ENCODE measurements at places on chromosomes 7 and 10.
A peak's percentile ranks its signal among the peaks of the same experiment; 100 is the strongest.

- DNase-seq, result no peak
Measured at GRCh38 chr10:45071043-45071813, 70.5 kb downstream of the ZNF22 start.

DNA sequence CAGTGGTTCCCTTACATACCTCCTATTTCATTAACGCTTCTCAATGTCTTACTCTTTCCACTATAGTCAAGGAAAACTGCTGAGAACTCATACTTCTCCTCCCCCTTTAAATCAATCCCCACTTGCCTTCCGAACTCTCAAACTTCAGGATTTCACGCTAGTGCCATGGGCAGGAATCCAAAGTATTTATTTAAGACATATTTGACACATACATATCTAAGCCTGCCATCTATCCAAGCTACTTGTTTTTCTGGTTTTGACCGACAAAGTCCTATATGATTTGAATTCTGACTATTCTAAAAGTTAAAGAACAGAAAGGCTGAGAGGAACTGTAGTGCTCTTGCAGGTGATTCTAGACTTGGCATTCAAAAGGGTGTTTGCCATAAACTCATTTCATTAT lies 51.8 kb downstream of the CCDC6 start:
- no peak for DNase-seq

- DNase-seq, result no peak
Measured at GRCh38 chr7:35646289-35647023, 48.5 kb downstream of the HERPUD2 start.

- no peak for DNase-seq
Measured at GRCh38 chr7:37489703-37490102, 41.0 kb upstream of the ELMO1 start.

DNA sequence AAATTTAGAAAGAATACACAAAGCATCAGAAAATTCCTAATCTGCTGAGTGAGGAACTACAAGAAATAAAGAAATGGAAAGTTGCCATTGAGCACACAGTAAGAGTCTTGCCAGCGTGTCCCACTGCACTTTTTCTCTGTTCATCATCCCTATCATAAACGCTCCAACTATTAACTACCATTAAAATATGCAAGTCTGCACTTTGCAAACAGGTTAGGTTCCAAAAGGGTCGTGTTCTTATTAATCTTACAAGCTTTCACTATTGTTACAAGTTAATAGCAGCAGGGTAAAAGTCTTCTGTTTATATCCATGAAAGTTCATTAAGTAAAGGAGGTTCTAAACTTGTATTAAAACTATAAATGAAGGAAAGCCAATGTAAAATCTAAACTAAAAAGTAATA lies 5.2 kb upstream of the JMJD1C start:
- DNase-seq, result no peak

DNA sequence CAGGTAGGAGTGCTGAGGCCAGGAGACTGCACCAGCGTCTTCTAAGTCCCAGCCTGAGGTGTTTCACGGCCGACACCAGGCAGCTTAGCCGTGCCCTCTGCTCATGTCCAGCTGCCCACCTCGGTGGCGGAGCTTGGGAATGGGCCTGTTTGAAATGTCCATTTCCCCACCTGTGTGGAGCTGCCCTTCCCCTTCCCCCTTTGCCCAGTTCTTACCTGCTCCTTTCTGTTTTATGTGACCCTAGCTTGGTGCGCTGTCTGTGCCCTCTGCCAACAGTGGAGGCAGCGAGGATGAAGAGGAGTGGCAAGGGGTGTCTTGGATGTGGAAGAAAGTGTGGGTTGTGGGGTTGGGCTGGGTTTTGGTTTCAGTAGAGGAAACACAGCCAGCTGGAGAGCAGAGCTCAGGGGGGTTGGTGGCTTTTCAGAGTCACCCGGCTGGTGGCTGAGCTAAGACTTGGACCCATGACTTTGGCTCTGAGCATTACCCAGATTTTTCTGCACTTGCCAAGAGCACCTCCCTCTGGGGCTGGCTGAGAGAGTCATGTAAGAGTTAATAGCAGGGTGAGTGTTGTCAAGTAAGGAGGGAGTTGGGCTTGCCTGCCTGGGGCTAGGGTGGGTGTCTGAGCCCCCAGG lies 37.4 kb downstream of the GBX1 start:
- DNase-seq, result no peak

DNA sequence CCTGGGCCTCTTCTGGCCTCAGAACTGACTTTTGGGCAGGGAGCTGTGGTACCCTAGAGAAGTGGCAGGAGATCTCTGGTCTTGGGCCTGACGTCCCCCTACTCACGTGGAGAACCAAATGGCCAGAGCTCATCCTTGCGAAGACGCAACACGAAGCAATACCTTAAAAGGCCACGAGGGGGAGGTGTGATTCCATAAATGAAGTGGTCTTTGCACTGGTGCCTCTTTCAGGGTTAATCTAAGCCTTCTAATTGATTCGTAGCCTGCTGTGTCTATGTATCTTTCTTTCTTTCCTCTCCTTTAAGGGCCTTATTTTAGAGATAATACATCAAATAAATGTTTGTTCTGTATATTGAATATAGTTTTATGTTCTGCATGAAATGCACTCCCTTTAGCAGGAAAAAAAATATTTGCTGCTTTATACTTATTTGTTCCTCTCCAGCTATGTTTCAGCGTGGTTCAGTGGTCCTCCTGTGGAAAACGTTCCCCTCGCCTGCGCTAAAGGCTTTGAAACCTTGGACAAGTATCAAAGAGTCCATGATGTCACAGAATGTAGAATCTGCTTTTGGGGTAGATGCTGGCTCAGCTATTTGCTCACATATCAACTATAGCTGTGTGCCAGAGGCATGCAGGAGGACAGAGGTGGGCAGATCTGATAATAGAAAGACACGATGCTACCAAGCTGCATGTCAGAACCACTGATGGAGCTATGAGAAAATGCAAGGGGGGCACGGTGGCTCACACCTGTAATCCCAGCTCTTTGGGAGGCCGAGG lies 41.0 kb downstream of the STRA8 start:
- DNase-seq, result peak; percentile 60

DNA sequence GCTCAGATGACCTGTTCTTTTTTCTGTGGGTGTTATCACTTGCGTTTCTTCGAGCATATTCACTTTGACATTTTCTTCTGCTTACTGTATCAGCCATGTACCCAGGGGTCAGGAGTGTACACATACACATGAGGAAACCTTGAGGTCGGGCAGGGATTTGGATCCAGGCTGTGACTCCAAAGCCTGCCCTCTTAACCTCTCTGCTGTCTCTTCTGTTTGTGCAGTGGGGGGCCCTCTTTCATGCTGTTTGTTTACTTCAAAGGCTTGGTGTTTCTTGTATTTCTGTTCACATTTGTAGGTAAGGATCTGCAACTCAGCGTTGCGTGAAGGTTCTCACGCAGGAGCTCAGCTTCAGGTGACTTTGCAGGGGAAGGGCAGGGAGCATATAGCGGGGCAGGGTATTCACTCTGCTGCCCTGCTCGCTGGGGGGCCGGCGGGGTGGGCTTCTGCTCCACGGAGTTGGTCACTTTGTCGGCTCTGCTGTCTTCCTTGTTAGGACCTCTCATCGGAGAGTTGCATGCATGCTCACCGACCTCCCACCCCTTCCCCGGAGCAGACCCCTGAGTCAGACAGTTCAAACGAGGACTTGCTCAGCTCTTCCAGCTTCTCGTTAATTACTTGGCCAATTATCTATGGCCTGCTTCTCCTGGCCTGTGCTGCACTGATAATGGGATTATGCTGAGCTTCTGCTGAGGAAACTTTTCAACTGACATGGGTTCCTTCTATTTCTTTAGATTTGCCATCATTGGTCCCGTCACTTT lies 77.5 kb downstream of the SDK1 start:
- DNase-seq, result no peak

- no peak for DNase-seq
Measured at GRCh38 chr7:21911341-21911875, 34.3 kb downstream of the CDCA7L start.

GRCh38 chr7:93442478-93443224 lies 131.9 kb downstream of the CALCR start:
- DNase-seq, result peak; percentile 21

- no peak for DNase-seq
Measured at GRCh38 chr7:3370068-3370830, 69.2 kb downstream of the SDK1 start.

DNA sequence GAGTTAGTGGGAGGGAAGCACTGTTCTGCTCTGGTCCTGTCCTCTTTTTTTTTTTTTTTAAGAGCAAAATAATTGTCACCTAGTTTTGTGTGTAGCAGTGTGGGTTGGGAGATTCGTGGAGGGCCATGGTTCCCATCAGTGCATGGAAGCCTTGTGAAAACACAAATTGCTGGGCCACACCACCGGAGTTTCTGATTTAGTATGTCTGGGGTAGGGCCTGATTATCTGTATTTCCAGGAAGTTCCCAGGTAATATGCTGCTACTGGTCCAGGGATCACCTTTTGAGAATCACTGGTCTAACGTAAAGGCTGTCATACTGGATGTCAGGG lies 191.3 kb downstream of the GATA3 start:
- no peak for DNase-seq

DNA sequence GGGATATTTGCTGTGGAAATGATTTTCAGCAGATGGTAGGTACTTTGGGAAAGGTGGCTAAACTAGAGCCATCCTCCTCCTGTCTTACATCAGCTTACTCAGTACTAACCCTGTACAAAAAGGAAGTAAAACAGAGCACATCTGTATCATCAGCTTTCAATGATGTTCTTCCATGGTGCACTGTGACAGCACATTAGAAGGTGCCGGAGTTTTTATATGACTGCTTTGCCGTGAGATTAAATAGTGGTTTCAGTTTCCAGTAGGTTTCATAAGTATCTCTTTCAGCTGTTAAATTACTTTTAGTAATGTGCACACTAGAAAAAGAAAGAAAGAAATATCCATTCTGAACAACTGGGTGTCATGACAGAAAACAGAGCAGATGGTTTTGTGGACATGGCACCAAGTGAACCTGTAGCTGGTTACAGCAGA lies 86.5 kb downstream of the ARID5B start:
- no peak for DNase-seq

DNA sequence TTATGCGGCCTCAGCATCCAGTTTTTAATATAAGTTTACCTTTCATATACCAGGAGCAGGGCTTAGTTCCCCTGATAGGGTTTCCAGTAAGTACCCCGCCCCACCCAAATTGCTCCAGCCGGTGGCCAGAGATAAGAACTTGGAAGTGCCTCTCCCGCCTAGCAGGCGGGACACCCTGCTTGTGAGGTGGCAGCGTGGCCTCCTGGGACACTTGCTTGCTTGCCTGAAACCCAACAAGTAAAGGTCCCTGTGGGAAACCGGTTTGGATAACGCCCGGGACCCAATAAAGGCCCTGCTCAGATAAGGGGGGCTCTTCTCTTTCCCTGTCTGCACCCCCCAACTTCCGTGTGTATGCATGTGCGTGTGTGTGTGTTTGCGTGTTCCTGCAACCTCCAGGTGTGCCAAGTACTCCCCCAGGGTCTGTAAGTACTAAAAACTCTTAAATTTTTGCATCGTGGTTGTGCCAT lies 154.3 kb downstream of the ARHGAP21 start:
- no peak for DNase-seq

- no peak for DNase-seq
Measured at GRCh38 chr10:121536310-121536913, 61.8 kb downstream of the FGFR2 start.

GRCh38 chr7:91375378-91375777 lies 111.1 kb downstream of the FZD1 start:
- DNase-seq, result no peak

GRCh38 chr10:119755446-119755845 lies 29.6 kb downstream of the INPP5F start:
- DNase-seq, result no peak

GRCh38 chr10:3020881-3021280 lies 46.5 kb upstream of the PFKP start:
- DNase-seq, result no peak

GRCh38 chr7:70693686-70694433 lies 438.1 kb upstream of the GALNT17 start:
- peak; percentile 79 for DNase-seq

- DNase-seq, result no peak
Measured at GRCh38 chr10:5896208-5897052, 6.4 kb downstream of the FBH1 start.

GRCh38 chr7:45171946-45172345 lies 14.4 kb downstream of the RAMP3 start:
- DNase-seq, result no peak

DNA sequence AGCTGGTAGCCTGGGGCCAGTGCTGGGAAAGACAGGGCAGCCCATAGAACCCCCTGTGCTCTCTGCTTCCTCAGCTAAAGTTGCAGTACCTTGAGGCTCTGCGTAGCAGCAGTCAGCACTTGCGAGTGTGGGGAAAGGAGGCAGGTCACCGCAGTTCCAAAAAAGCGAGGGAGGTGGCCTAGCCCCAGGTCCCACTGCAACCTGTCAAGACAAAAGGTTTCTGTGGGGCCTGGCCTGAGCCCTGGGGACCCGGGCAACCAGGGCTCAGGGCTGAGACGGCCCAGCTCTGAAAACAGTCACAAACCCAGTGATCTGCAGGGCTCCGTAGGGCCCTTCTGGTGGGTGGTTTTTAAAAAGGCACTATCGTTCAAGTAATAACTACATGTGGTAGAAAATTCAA lies 19.5 kb downstream of the RRP12 start:
- DNase-seq, result no peak

DNA sequence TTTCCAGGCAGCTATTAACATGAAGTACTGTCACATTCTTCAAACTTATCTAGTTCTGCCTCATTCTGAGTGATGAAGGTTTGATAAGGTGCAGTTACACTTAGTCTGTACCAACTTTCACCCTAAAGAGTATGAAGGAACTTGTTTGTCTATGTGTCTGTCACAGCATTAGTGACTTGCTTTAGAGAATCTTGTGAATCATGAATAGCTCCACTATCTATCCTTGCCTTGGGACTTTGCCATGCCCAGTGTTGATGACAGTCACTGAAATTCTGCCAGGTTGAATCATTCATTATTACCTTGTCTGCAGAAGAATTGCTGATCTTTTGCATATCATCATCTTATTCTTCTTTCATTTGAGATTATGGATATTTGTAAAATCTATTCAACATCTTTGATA lies 50.9 kb upstream of the A1CF start:
- DNase-seq, result no peak

DNA sequence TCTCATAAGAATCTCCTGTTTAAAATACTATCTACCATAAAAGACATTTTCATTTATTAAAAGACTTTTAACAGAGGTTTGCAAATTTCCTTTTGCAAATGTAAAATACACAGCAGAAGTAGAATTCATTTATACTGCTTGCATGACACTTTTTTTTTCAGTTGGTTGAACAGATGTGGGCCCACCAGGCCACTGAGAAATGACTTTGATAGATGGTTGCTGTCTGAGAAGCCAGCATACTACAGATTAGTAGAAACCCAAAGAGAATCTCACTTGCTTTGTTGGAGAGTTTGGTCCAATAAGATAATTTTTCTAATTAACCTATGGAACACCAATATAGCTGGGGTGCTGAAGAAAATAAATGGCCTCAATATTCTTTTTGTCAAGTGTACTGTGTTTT lies 66.3 kb downstream of the PHF14 start:
- DNase-seq, result no peak

DNA sequence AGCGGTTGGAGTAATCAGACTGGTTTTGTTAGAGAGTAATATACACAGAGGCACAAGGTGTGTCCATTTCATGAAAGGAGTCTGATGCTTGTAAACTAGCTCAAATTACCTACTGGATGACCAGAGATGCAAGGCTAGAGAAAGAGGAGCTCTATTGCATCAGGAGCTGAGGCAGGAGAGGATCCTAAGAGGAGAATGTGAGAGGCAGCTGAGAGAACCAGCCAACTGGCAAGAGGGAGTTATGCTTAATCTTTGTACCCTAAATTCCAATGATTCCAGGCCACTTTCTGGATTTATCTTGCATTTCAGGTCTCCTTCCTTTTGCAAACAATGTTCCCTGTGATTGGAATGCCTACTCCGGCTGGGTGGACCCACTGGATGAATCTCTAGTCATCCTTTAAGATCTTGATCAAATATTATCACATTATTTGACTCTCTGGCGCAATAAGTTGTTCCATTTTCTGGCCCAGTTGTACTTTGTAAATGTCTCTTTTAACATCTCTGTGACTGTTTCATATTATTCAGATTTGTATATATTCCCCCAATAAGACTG lies 57.5 kb upstream of the PTPN12 start:
- no peak for DNase-seq
